ENCODE measurements at places on chromosomes 3 and 15. TPM values are rescaled to one million over a fixed set of nuclear protein-coding genes. Genes with fewer than 3 reads are reported as not detected.

CYP1A1 gene
- 3.4 TPM for total RNA-seq

GOLGA8G gene
- total RNA-seq: not detected

ZIC4 gene
- not detected for total RNA-seq

RETNLB gene
- total RNA-seq: not detected

Data from tracheal epithelial cell (primary cell).